Mesenteric fat pad (tissue), 1 donor: ENCODE measurements at places on chromosomes 6 and 20. TPM values are rescaled to one million over a fixed set of nuclear protein-coding genes. Genes with fewer than 3 reads are reported as not detected.

DNA sequence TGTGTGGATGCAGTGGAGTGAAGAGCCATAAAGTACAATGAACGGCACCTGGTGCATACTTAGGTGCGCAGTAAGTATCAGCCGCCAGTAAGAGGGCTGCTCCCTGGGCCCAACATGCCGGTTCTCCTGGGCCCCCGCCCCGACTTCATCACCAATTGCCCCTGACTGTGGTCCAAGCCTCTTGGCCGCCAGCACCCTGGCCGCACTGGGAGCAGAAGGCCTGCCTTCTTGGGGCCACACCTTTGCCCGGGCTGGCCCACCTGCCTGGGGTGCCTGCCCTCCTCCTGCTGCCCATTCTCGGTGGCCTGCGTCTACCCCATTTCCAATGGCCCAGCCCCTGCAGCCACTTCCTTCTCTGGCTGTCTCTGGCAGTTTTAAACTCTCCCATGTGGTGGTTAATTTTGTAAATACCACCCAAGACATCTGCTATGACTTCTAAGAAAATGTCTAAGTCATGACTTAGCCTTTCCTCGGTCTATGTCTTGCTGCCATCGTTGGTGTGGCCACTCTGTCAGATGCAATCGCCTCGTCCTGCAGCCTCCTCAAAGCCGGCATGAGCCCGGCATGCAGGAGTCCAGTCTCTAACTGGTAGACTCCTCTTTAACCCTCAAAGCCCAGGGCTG is 36.8 kb downstream of the PMEPA1 start:
- DNase-seq: no peak

Gene NHLRC1
- 2.1 TPM for total RNA-seq

Gene LY6G6F
- not detected for total RNA-seq

- DNase-seq: no peak
These were observed 900.1 kb upstream of the CITED2 start for GRCh38 chr6:140274548-140274947.

- DNase-seq: no peak
These were observed 9.0 kb downstream of the CST9 start for GRCh38 chr20:23596579-23597250.

Gene SLC35B2
- total RNA-seq: 27.4 TPM

- DNase-seq: no peak
These were observed 30.5 kb downstream of the SLC22A23 start for GRCh38 chr6:3426091-3426926.

GRCh38 chr6:106572436-106572835 is 56.9 kb downstream of the RTN4IP1 start:
- DNase-seq: no peak
